ENCODE measurements at places on chromosomes 12 and 14. TPM values are rescaled to one million over a fixed set of nuclear protein-coding genes. Genes with fewer than 3 reads are reported as not detected.
A peak's percentile ranks its signal among the peaks of the same experiment; 100 is the strongest.

GRCh38 chr12:132343294-132344004 lies 14.1 kb upstream of the GALNT9 start:
- DNase-seq, result no peak

Gene WNT5B
- total RNA-seq, result 13.6 TPM

- peak; percentile 70 for DNase-seq
These were observed at the start of gene NYNRIN for GRCh38 chr14:24398653-24399446. Gene NYNRIN, plus strand, starts transcription at chr14:24399003. Its CDS starts 244 bp downstream, at chr14:24399247.

- DNase-seq, result no peak
These were observed 38.5 kb upstream of the FGF6 start for GRCh38 chr12:4483885-4484823.

DNA sequence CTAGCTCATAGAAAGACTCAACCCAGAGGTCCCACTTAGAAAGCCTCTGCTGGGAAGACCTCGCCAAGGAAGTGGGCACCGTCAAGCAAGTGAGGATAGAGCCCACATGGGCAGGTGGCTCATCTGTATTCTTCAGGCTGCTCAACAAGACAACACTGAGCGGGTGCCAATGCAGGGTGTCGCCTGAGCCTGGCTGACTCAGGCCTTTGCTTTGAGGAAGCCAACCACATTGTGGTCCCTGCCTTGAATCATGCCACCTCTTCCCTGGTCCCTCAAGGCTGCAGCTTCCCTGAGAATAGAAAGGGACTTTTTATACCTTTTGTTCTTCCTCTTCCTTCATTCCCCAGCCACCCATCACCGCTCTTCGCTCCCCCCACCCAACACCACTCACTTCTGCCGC lies 2.1 kb upstream of the RNASE13 start:
- no peak for DNase-seq

Gene TEX52
- not detected for total RNA-seq

- no peak for DNase-seq
These were observed 4.7 kb upstream of the GPATCH2L start for GRCh38 chr14:76146976-76147375.

Gene TPH2
- not detected for total RNA-seq

DNA sequence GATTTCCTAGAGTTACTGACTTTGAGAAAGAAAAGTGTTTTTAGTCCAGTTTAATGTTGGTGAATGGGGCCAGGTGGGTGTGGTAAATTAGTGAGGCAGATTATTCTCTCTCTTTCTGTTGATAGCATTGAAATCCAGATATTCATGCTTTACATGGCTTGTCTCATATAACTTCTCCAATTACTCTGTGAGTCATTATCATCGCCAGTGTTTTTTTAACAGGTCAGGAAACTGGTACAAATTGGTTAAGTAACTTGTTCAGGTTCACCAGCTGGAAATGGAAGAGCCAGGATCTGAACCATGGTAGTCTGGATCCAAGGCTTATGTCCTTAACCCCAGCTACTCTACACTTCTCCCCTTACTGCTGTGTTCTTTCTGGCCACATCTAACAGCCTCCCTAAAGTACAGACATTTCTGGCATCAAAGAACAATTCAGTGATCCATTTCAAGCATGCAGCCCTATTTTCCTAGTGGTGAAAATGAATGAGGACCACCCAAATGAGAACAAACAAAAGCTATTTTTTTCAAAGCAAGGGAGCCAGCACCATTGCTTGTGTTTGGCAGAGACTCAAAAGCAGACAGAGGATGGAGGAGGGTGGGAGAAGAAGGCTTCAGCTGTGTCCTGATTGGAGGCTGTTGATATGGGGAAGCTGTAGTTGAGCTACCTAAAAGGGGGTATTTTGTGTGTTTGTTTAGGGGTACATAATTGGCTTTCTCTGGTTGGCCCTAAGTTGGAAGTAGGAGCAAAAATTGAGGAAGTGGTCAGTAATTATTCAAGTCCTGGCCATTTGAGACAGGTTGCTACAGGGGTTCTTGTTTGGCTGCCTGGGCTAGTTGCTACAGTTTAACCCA lies 1.7 kb downstream of the IRAK3 start:
- DNase-seq, result no peak

Gene SIX1
- total RNA-seq, result 0.07 TPM

Gene KLHDC1
- total RNA-seq, result 21.0 TPM

- no peak for DNase-seq
These were observed 5.3 kb upstream of the SERPINA5 start for GRCh38 chr14:94575730-94576585.

GRCh38 chr12:38921025-38921677 lies 15.8 kb upstream of the CPNE8 start:
- DNase-seq, result no peak

Gene PRH2
- not detected for total RNA-seq

- DNase-seq, result no peak
These were observed 154.3 kb downstream of the CEP83 start for GRCh38 chr12:94305130-94305957.

DNA sequence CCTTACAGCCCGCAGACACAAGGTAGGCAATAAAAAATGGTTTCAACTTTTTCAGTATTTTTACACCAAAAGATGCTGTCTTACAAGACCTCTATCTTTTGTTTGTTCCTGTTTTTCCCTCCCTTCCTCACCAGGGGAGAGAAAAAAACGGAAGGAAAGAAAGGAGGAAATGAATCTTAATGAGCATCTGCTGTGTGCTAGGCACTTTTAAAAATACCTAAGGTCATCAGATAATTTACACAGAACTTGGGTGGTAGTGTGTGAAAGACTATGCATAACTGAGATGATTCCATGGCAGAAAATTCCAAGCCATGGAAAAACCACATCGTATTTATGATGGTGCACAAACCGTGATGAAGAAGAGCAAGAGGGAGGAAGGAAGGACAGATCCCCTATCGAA lies 121.2 kb downstream of the DIP2B start:
- no peak for DNase-seq

DNA sequence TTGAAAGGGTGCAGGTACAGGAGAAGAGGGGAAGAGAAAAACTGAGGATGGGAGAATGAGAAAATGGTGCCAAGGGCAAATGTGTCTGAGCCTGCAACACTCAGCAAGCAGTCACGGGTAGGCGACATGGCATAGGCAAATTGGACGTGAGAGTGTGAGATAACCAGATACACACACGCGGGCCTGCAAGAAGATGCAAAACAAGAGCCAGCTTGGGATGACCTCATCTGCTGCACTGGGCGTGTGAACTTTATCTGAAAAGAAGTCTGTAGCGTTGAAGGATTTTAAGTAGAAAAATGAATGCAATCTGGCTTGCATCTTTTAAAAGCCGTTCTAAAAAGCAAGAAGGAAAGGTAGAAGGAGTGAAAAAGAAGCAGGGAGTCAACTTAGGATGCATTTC lies 160.4 kb downstream of the NTF3 start:
- no peak for DNase-seq

GRCh38 chr12:11895421-11896078 lies 175.2 kb upstream of the BCL2L14 start:
- DNase-seq, result no peak

- DNase-seq, result no peak
These were observed 56.2 kb downstream of the MIPOL1 start for GRCh38 chr14:37253905-37254304.

DNA sequence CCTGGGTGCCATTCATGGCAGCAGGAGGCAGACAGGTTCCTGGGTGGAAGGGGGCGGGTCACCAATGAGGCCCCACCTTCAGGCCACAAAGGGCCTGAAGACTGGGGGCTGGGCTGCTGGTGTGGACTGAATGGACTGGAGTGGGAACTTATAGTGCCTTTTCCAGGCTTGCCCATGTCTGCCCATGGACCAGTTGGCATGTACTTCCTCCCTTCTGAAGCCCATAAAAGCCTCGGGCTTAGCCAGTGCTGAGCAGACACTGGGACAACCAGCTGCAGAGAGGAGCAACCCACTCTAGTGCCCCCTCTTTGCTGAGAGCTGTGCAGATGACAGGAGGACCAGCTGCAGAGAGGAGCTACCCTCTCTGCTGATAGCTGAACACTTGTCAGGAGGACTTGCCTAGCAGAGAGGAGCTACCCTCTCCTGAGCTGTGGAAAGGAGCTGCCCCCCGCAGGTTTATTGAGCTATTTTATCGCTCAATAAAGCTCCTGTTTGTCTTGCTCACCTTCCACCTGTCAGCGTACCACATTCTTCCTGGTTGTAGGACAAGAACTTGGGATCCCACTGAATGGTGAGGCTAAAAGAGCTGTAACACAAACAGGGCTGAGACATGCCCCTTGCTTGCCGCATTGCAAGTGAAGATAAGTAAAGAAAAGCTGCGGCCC lies 34.0 kb downstream of the APAF1 start:
- no peak for DNase-seq
